Regular cardiac myocyte (primary cell): ENCODE measurements at places on chromosomes 4 and X. TPM values are rescaled to one million over a fixed set of nuclear protein-coding genes. Genes with fewer than 3 reads are reported as not detected.

Gene HS3ST1
- 0.56 and 1.5 TPM in 2 replicates for total RNA-seq

Gene MAGEA10
- not detected in 2 replicates for total RNA-seq

Gene TMPRSS11D
- total RNA-seq = not detected in 2 replicates

Gene HTR2C
- not detected in 2 replicates for total RNA-seq

Gene CENPE
- 3.9 and 32.4 TPM in 2 replicates for total RNA-seq

Gene SOWAHD
- 0.28 TPM in 1 of 2 replicates, not detected in the other for total RNA-seq

Gene RAI2
- 0.38 and 0.56 TPM in 2 replicates for total RNA-seq

Gene PDLIM3
- 54.6 and 322 TPM in 2 replicates for total RNA-seq

Gene UNC5C
- 4.4 and 4.8 TPM in 2 replicates for total RNA-seq

Gene HPGD
- total RNA-seq = 0.19 and 0.28 TPM in 2 replicates

Gene STPG2
- total RNA-seq = under 0.01 and 0.56 TPM in 2 replicates

Gene FOXR2
- not detected in 2 replicates for total RNA-seq

Gene GAGE13
- not detected in 2 replicates for total RNA-seq

Gene CENPI
- total RNA-seq = 7.3 and 33.5 TPM in 2 replicates

Gene SLC9A7
- total RNA-seq = 56.9 and 67.9 TPM in 2 replicates

Gene IL15
- 3.3 and 5.9 TPM in 2 replicates for total RNA-seq

Gene NEUROG2
- total RNA-seq = not detected in 2 replicates

Gene GSX2
- under 0.01 TPM in 1 of 2 replicates, not detected in the other for total RNA-seq

Gene ATP1B4
- total RNA-seq = not detected in 2 replicates

Gene AWAT2
- under 0.01 TPM in 1 of 2 replicates, not detected in the other for total RNA-seq

Gene CXorf51B
- total RNA-seq = not detected in 2 replicates

Gene STBD1
- 8.8 and 14.4 TPM in 2 replicates for total RNA-seq

Gene ITGB1BP2
- total RNA-seq = 1.2 and 1.7 TPM in 2 replicates

Gene PNMA6A
- 0.38 and 2.8 TPM in 2 replicates for total RNA-seq

Gene OTC
- not detected in 2 replicates for total RNA-seq

Gene CDKL2
- under 0.01 and 1.1 TPM in 2 replicates for total RNA-seq

Gene BTK
- total RNA-seq = not detected in 2 replicates

Gene RNF128
- 1.2 and 2.0 TPM in 2 replicates for total RNA-seq

Gene TMPRSS11F
- total RNA-seq = not detected in 2 replicates

Gene ABCG2
- total RNA-seq = 10.1 and 14.6 TPM in 2 replicates

Gene ENPEP
- total RNA-seq = 2.1 and 6.8 TPM in 2 replicates

Gene CPE
- 33.5 and 294 TPM in 2 replicates for total RNA-seq

Gene SPINK2
- total RNA-seq = not detected in 2 replicates
